ENCODE measurements at places on chromosomes 2 and 18.

- DNase-seq: no peak
Observed at GRCh38 chr2:207216457-207216856, 50.7 kb upstream of the KLF7 start.

GRCh38 chr2:207847807-207848544, 78.3 kb upstream of the FZD5 start:
- no peak for DNase-seq

DNA sequence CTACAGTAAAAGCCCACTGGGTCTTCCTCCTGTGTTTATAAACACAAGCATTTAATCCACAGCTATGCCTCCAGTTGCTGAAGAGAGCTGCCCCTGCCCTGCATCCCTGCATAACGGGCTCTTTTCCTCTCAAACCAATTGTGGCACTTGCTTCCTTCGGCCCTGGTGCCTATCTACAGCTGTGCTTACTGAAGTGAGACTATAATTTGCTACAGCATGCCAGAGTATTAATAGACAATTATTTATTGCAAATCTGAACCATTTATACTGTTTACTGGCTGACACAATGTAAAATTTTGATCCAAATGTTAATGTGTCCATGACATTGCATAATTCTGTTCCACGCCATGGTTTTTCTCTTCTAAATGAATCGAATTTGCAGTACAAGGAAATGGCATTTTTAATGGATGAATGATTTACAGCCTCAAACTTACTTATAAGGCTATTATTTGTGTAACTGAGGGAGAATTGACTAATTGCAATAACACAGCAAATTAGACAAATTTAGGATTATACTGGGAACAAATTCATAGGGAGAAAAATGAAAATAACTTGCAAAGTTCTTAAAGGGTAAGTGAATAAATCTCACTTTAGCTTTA, 457.0 kb upstream of the HNRNPA3 start:
- DNase-seq: no peak

DNA sequence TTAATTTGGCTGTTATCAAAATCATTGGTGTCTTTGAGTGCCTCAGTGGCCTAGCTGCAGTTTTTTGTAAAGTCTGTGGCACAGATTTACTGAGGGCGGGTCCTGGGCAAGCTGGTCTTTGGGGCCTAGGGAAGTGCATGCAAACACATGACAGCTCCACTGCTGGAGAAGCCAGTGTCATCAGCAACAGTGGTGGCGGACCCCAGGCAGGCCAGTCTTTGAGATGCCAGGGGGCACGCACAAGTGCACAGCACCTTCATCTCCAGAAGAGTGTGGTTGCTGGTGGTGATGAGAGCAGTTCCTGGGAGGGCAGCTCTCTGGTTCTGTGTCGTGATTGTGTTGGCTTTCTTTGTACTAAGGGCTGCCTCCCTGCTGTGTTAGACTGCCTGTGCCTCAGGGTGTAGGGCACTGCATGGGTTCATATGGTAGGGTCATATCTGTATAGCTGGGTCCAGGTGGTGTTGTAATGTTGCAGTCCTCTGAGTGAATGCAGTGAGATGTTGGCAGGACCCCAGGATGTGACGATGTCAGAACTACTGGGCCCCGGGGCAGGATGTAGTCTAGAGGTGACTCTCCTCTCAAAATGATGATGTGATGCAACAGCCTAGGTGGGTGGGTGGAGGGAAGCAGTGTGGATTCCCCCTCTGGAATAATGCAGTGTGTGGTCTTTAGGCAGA, 646.7 kb upstream of the CDH2 start:
- no peak for DNase-seq

DNA sequence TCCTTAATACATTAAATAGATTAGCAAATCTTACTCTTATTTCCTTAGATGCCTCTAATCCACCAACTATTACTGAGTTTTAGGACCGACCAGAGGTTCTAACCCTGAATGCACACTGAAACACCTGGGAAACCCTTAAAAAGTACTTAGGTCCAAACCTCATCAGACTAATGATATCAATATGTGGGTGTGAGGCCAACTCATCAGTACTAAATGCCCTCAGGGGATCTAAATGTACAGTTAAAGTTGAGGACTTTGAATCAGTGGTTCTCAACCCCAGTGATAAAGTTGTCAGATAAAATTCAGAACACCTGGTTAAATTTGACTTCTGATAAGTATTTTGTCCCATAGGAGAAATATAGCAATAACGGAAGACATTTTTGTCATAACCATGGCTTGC, 20.9 kb downstream of the MMADHC start:
- no peak for DNase-seq

GRCh38 chr2:236872015-236872414, 213.7 kb upstream of the COPS8 start:
- no peak for DNase-seq

- no peak for DNase-seq
Observed at GRCh38 chr2:55047677-55048299, 2.5 kb downstream of the RTN4 start.

DNA sequence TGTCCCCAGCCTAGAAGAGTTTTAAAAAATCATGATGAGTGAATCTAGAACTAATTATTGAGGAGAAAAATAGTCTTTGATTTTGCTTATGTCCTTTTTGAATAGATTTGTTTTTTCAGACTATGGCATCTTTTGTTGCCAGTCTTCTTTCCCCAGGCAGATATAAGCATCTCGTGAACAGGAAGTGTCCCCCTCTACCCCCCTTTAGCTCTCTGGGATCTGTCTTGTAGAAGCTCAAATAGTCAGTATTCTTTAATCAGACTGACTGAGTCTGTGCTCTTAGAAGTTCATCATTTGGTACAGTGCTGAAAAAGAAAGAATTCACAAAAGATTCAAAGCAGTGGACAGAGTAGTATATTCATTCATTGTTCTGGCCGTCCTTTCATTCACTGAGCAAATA, 10.4 kb downstream of the PRKCE start:
- DNase-seq: no peak

DNA sequence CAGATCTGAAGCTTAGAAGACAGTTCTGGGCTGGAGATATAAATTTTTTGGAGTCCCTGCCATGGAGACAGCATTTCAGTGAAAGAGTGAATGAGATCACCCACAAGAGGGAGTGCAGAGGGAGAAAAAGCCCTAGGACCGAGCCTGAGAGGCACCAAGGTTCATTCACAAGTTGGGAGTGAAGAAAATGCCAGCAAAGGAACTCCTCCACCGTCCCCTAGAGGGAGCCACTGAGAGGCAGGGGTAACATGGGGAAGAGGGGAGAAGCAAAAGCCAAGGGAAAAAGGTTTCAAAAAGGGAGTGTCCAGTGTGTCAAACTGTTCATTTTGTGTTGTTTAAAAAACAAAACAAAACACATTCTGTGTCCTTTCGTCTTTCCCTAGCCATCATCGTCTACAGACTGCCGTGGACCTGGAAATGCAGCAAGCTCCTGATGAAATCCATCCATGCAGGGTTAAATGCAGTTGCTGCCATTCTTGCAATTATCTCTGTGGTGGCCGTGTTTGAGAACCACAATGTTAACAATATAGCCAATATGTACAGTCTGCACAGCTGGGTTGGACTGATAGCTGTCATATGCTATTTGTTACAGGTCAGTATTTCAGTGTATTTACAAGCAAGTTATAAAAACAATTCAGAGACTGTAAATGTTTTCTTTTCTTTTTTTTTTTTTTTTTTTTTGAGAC, 19.1 kb downstream of the CYBRD1 start:
- DNase-seq: no peak

- no peak for DNase-seq
Observed at GRCh38 chr2:59726228-59727120, 827.0 kb downstream of the BCL11A start.

DNA sequence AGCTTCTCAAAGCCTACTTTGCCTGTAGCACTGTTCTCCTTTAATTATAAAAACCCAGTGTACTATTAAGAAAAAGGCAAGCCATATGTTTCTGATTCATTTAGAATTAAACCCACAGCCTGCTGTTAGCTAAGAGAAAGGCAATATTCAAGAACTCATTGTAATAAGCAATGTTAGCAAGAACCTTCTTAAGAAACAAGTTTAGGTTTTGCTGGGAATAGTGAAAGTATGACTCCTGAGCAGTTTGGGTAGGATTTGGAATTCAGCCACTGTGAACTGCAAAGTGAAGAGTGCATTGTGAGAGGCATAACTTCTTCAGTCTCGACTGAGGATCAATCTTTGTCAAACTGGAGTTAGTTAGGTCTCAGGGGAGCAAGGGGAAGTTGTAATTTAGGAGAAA, 206.5 kb upstream of the NT5C1B start:
- DNase-seq: no peak

- no peak for DNase-seq
Observed at GRCh38 chr18:1222880-1223279, 318.2 kb downstream of the ADCYAP1 start.

GRCh38 chr2:118865106-118865505, 17.7 kb upstream of the EN1 start:
- DNase-seq: peak; percentile 84

DNA sequence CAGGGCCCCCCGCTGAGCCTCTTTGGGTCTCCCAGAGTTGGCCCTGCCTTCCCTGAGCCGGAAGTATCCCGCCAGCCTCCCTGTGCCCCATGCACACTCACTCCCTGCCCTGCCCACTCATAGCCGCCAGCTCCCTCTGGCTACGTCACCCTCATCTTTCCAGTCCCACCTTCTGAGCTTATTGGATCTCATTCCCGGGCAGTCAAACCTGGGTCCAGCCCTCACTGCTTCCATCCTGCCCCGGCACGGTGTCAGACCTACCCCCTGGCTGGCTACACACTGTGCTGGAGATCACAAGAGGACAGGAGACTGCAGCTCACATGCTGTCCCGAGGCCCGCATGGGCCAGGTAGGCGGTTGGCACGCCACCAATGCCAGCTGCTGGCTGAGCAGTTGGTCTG, 147.2 kb downstream of the ASB1 start:
- DNase-seq: no peak

DNA sequence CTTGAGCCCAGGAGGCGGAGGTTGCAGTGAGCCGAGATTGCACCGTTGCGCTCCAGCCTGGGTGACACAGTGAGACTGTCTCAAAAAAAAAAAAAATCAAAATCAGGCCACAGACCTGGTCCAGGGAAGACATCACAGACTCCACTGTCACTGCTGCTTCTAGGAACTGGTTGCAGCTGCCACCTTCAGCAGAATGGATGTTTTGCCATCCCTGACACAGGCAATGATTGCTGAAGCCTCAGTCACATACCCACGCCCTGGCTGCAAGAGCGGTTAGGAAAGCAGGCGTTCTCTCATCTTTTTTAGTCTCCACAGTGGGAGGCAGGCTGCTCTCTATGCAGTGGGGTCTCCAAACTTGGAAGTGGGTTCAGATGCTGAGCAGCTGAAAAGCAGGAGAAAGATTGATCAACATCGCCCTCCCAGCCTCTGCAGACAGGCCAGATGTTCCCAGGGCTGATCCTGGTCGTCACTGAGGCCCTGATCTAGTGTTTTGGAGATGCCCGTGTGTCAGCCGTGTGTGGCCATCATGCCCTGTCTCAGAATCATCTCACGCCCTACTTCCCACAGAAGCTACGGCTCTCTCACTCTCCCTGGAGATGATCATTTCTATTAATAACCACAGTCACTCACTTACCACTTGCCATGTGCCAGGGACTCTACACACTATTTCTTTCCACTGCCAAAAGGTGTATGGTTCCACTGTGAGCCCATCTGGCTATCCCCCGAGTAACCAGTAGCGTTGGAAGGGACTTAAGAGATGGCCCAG, 91.8 kb downstream of the PLB1 start:
- DNase-seq: no peak

DNA sequence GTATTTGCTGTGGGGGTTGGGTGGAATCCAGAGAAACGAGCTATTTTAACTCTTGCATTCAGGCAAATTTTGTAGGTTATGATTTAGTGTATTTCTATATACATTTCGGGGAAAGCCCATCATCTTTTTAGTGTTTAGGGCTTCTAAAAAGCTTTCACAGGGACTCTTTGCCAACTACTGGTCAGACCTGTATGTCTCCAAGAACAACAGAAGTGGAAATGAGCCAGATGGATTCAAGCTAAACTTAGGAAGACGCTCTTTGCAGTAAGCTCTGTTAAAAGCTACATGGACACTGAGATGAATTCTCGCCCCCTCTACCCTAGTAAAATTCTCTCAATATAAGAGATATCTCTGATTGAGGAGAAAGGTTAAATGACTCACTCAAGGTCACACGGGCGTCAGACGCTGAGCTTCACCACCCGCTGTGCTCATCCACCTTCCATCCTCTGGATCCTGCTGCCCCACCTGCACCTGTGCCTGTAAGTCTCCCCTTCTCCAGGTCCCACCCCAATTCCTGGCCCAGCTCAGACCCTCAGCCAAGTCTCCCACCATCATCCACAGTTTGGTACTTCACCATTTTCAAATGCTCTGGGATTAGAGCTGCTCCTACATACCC, 85.6 kb downstream of the MARCHF4 start:
- DNase-seq: no peak

Measured in islet precursor cell (in vitro differentiated cells).